ENCODE measurements at places on chromosomes 4 and X.

DNA sequence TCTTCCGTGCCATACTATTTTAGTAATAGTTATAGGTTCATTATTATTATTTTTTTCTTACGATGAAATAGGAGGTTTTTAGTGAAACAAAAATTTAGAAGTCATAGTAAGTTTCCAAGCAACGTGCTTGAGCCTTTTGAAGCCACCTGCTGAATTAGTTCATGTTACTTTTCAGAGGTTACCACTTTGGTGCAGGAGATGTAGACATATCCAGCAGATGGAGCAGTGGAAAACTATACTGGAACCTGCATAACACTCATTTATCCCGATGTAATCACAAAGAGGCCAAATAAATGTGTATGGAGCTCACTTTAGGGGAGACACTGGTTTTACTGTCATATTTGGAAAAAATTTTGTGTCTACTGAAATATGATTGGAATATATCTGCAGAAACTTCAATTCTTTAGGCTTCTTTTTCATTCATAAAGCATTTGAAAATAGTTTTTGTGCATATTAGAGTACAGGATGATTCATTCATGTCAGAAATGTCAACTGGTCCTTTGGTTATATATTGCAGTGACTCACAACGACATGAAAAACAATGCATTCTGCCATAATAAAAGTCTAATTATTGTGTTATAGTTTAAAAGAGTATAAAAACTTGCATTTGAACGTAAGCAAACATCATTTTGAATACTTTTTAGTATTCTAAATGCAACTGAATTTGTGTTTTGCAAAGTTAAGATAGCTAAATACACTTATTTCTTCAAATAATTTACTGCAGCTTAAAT lies 2182.9 kb upstream of the TENM3 start:
- no peak for DNase-seq

- no peak for DNase-seq
Observed at GRCh38 chr4:183072176-183072575, 26.9 kb upstream of the WWC2 start.

DNA sequence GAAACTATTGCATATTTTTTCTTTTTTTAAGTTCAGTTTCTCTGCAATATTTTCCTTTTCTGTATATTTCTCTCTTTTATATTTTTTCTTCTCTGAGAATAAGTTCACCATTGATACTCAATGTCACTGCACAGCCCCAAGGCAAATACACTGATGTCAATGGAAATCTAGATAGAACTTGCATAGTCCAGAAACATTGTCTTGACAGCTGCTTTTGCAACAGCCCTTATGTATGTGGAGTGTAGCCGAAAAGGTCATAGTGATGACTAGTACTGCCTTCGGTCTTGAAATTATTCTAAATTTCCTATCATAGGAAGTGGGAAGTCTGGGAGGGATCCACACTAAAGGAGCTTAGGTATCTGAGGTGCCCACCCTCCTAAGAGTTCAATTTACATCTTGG lies 150.0 kb downstream of the SPOCK3 start:
- DNase-seq, result no peak

- DNase-seq, result no peak
Observed at GRCh38 chr4:155017426-155017825, 191.0 kb upstream of the NPY2R start.

DNA sequence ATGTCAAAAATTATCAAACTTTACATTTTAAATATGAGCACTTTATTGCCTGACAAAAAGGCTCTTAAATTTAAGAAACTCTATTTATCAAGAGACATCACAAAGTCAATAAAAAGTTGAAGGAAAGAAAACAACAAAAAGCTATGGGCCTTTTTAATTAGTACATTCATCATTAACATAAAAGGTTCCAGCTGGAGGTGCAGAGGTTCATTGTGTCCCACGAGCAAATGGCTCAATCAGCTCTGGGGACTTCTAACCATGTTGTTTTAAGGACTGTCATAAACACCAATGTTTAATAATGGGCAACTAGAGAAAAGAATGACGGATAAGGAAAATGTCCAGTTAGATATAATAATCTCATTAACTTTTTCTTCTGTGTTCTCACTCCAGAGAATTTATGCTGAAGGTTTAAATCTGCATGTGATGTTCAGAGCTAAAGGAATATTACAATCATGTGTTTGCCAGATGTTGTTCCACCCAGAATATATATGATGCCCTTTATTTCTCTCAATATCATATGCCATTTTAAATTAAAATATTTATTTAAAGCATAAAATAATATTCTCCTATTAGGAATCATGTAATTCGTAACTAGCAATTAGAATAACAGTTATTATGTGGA lies 840.3 kb upstream of the ADGRL3 start:
- no peak for DNase-seq

DNA sequence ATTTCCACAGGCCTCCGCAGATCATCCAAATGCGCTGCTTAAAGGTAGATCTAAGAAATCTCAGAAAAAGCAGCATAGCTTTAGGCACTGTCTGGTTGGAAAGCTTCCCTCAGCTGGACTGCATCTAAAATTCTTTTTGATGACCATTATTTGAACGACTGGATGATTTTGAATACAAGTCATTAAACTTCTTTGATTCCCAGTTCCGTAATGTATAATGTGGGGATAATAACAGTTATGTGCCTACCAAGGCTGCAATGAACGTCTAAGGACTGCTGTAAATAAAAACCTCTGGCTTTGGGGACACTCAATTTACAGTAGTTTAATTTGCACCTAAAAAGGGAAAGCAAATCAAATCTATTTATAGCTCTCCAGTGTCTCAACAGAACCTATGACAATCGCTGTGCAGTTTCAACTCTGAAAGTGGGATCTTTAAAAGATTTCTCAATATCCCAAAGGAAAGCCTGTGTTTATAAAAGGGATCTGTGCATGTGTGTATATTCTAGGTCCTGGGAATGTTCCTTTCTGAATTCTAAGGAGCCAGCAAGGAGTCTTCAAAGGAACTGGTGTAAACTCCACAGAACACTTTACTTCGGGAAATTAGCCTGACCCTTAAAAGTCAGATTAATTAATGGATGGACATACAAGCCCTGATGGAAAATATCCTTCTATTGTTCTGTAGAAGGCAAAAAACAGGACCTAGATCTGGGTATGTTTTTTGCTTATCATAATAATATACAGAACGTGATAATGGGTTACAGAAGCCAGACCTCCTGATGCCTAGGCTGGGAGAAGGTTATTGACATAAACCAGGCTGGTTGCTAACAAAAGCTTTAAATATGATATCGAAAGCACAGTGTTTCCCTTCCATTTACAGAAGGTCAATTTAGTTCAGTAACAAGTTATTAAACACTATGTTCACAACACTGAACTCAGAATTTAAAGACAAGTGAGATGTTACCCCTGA lies 53.4 kb downstream of the AFAP1 start:
- DNase-seq, result no peak
